ENCODE measurements at places on chromosomes 1 and 21.

GRCh38 chr1:30659702-30660101 lies 63.7 kb downstream of the MATN1 start:
- no peak for DNase-seq

DNA sequence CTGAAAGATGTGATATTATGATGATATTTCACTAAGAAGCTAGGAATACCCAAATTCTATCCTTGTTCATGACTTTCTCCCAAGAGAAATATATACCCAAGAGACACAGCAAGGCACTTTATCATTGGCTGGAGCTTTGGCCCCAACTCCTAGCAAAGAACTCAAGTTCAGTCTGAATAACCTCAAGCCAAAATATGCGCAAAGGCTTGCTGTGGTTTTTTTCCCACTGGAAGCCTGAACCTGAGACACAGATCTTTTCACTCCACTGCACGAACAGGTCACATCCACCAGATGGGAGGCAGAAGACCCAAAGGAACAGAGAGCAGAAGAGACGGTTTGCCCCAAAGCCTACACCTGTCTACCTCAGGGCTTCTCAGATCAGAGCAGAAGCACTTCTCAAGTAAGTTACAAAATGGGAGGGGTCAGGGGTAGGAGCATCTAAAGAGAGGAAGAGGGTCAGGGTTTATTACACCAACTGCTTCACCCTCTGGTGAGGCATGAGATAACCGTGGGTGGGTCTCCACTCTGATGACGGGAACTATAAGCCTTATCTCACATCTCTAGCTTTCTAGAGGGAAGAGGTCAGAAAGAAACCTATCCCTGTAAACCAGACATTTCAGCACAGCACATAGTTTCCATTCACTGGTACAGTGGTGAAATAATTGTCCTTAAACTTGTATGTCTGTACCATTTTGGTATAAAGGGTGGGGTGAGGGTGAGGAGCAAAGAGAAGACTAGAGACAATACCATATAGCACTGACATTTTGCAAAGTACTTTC lies 17.1 kb upstream of the CDC42BPA start:
- no peak for DNase-seq

DNA sequence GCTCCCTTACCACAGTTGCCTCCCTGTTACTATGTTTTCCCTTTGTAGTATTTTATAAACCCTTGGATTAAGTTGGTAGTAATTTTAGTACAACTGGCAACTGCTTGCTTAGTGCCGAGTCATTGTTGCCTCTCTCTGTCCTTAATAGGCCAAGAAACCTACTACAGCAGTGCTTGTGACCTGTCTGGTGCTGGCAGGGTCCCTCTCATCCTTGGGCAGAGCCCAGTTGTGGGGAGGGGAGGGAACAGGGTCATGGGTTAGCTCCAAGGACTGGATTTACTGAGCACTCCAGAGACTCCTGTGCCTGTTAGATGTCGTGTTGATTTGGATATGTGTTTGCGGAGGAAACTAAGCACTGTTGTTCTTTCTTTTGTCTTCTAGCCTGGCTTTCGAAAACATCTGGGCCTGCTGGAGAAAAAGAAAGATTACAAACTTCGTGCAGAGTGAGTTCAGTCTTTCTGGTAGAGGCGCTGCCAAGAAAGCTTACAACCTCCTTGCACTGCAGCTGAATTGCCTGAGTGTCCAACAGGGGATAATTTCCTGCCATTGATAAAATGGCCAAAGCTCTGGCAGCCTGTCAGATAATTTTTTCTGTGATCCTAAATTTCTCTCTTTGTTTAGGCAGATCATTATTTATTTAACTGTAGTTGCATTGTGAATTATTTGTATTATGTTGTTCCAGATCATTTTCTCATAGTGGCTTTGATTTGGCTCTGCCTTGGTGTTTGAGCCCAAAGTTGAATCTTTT lies 3.6 kb downstream of the UTP11 start:
- DNase-seq = no peak

GRCh38 chr21:44838039-44838895 lies 20.4 kb upstream of the SUMO3 start:
- DNase-seq = no peak

- no peak for DNase-seq
Measured at GRCh38 chr1:81708250-81708649, 92.5 kb upstream of the ADGRL2 start.

- no peak for DNase-seq
Measured at GRCh38 chr1:224068458-224069072, 45.3 kb upstream of the FBXO28 start.

DNA sequence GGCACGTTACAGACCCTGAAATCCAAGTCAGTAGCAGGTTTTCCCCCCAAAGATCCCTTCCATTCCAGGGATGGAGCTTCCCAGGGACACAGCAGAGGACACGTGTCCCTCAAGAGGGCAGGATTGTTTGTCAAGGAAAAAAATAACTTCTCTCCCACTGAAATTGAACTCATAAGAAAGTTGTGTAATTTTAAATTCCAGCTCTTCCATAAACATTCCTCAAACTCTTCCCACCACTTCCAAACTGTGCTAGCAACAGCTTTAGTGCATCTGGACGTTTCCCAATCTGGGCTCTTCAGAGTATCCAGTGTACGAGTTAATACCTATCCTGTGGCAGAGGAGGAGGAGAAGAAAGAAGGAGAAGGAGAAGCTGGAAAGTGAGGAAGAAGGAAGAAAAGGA lies 79.6 kb downstream of the PSMG1 start:
- no peak for DNase-seq

DNA sequence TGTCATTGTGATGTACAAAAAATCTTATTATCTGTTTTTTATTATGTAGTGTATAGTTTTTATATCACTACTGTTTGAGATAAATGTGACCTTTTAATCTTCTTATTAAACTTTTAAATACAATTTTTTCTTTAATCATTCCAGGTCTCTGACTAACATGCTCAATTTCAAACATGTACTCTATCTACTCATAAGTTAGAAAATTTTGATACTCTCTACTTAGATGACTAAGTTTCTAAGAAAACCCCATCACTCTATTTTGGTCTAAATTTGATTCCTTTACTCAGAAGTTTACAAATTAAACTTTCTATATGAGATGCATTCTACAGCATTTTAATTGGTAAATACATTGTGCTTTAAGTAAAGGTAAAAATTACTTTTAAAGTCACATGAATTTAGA lies 544.0 kb downstream of the PTBP2 start:
- DNase-seq = no peak

GRCh38 chr1:178055779-178056471 lies 38.0 kb upstream of the RASAL2 start:
- peak; percentile 54 for DNase-seq

DNA sequence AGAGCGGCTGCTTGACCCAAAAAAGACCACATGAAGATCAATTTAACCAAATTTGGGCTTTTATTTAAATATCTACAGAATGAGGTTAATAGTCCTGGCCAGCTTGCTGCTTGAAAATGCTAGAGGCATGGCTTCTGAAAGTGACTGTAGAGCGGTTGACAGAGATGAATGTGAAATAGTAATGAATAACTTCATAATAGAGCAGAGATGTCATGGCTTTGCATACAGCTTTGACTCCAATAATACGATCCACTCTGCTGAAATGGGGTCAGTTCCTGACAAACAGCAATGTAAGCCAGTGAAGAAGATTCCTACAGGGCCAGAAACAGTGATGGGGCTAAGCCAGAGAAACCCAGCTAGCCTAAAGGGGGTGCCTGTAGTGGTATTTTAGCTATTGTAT lies 183.8 kb downstream of the PBX1 start:
- no peak for DNase-seq

DNA sequence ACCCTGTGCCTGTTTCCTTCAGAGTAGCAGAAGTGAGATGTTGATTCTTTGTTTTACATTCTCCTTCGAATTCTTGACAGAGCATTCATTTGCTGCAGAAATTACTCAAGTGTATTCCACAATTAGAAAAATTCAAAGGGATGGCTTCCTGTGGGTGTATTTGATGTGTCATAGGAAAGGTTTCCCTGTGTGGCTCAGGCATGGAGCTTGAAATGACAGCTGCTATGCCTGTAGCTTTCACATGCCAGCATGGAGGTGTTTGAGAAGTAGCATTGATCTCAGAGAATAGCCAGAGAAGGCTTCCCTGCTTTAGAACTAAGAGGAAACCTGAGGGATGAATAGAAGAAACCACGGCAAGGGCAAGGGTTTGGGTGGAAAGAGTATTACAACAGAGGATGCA lies 317.2 kb upstream of the DEPDC1 start:
- no peak for DNase-seq

- peak; percentile 83 for DNase-seq
Measured at GRCh38 chr1:218480137-218480536, 135.0 kb downstream of the TGFB2 start.

- DNase-seq = no peak
Measured at GRCh38 chr21:46021978-46022544, 40.5 kb downstream of the COL6A1 start.

- no peak for DNase-seq
Measured at GRCh38 chr1:237327061-237327460, 285.1 kb downstream of the RYR2 start.

DNA sequence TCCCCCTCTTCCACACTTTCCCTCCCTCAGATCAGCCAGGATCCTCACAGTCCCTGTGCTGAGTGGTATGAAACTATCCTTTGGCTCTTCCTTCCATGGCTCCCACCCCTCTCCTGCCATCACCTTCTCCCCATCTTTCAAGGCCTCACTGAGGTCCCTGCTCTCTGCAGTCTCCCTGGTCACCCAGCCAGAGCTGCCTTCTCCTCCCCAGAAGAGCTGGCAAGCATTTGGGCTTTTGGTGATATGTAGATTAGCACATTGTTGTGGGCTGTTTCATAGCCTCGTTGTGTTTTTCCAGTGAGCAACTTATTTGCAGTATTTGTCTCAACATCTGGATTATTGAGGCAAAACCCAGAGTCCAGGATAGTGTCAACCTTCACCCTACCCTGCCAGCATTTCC lies 2.2 kb downstream of the CSF1 start:
- no peak for DNase-seq

GRCh38 chr1:213492161-213493041 lies 441.4 kb downstream of the RPS6KC1 start:
- no peak for DNase-seq

DNA sequence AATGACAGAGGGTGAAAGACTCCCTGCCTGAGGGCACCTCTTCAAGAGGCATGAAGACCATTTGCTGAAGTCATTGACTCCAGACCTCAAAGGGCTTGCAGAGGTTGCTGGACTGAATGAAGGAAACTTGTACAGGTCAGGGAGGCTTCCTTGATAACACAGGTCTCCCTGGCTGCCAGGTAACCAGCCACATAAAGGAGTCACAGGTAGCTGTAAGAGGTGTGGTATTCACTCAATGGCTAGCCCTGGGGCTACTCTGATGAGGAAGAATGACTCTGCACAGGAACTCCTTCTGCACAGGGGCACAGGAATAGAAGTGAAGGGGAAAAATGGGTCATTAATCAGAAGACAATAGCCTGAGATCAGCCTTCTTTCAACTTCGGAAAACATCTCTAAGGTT lies 187.5 kb downstream of the LMX1A start:
- peak; percentile 93 for DNase-seq

GRCh38 chr21:9738527-9738926 lies 782.9 kb upstream of the TPTE start:
- DNase-seq = no peak

- no peak for DNase-seq
Measured at GRCh38 chr1:52057876-52058415, 1.9 kb downstream of the BTF3L4 start.

DNA sequence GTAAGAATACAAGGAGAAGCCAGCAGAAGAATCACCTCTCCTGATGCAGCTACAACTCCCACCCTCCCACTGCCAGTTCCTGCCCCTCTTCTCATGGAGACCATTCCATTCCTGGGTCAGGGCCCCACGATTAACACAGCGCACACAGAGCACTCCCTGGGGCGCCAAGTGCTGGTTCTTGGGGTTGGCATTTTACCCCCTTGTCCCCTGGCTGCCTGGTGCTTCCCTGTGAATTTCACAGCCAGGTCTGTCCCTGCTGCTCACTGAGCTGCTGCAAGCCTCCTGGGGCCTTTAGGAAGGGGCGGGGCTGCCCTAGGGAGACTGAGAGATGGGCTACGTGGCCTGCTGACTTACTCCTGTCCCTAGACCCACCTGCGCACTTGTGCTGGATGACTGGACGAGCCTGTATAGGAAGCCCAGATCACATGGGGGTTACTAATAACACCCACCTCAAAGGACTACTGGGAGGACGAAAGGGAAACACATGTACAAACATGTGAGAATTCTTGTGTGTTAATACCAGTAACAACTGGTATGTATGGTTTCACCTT lies 4.8 kb downstream of the ZNF672 start:
- DNase-seq = no peak

- no peak for DNase-seq
Measured at GRCh38 chr1:44347280-44347679, 7.8 kb downstream of the ERI3 start.

GRCh38 chr1:37716321-37716720 lies 24.0 kb downstream of the CDCA8 start:
- no peak for DNase-seq

DNA sequence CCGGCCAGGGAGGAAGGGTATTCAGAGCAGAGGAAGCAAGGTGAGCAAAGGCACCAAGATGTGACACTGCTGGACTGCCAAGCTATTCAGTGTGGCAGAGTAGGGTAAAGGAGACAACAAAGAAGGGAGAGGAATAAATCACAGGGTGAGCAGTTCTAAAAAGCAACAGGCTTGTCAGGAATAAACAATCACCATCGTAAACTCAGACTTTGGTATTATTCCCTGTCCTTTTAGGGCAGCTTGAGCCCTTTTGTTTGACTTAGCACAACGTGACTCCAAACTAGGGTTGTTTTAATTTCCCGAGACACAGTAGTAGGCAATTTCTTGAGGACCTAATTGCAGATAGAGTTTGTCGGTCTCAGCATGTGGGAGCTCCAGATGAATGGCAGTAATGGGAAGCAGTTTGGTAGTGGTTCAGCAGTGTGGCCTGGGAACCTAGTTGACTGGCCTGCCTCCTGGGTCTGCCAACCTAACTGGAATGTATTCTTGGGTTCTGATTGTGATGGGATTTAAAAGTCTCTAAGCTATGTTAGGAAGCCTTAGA lies 4.3 kb downstream of the CR1L start:
- DNase-seq = no peak

DNA sequence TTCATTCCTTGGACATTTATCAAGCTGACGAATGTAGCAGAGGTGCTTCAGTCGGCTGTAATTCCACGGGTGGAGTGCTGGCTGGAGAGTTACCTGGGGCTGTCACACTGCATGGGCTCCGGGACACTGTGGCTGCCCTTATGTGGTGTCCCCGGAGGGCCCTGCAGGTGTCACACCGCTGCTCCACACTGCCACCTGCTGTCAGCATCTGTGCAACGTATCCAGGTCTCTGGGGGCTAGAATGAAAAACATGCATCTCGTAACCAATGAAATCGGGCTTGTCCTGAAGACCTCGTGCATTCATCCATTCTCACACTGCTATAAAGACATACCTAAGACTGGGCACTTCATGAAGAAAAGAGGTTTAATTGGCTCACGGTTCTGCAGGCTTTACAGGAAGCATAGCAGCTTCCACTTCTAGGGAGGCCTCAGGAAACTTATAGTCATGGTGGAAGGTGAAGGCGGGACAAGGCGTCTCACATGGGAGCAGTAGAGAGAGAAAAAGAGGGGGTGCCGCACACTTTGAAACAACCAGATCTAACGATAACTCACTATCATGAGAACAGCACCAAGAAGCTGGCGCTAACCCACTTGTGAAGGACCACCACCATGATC lies 46.7 kb upstream of the PCBP3 start:
- peak; percentile 79 for DNase-seq

- peak; percentile 97 for DNase-seq
Measured at GRCh38 chr1:173392895-173393658, 84.1 kb upstream of the PRDX6 start.

Measured in PC-3 (cell line).